ENCODE measurements at places on chromosomes 3 and 15.

DNA sequence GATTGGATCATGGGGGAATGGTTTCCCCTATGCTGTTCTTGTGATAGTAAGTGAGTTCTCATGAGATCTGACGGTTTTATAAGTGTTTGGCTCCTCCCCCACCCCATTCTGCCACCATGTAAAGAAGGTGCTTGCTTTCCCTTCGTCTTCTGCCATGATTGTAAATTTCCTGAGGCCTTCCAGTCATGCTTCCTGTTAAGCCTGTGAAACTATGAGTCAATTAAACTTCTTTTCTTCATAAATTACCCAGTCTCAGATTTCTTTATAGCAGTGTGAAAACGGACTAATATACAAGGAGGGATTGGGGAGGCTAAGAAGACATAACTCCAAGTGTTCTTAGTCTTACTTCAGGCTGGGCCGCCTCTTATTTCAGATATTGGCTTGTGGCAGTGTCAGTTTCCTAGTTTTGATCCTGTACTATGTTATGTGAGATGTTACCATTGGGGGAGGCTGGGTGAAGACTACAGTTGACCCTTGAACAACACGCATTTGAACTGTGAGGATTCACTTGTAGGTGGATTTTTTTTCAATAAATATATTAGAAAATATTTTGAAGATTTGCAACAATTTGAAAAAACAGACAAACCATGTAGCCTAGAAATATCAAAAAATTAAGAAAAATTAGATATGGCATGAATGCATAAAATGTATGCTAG is 44.9 kb downstream of the NMD3 start:
- no peak for DNase-seq

DNA sequence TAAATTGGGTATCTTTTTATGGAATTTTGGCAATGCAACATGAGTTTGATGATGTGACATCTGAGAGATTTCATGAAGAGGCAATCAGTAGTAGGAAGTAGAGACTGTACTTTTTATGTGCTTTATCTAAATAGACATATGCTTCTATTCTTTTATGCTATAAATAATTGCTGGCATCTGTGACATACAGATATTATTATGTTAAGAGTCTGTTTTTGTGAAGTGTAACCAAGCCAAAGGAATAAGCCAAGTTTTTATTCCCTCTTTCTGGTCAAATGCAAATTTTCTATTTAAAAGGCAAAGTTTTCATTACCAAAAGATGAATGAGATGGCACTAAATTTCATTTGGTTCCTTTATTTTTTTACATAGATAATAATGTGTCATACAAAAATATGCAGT is 32.4 kb downstream of the PYDC2 start:
- no peak for DNase-seq

GRCh38 chr3:196514913-196515621 is at the start of gene SMCO1:
TSS of gene SMCO1 (minus strand) at chr3:196515346. CDS start at chr3:196515209, 137 bp downstream.
- no peak for DNase-seq

GRCh38 chr3:123457841-123458240 is 9.0 kb upstream of the ADCY5 start:
- no peak for DNase-seq

DNA sequence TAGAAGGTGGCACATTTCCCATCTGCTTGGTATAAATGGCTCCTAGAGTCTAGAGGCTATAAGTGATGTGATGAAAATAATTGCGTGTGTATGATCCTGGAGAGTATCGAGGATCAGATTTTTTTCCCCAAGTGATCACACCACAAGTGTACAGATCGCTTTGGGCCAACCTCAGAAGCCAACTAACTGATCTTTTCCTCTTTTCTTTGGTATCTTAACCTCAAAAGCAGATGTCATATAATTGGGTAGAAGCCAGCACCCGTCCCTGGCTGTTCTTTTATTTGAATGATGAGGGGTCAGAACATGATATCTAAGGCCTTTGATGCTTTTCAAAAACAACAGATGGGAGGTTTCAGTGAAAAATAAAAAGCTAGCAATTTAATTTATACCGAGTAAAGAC is 3.3 kb downstream of the P2RY14 start:
- DNase-seq = no peak

GRCh38 chr3:178822722-178823121 is 248.9 kb downstream of the ZMAT3 start:
- no peak for DNase-seq

DNA sequence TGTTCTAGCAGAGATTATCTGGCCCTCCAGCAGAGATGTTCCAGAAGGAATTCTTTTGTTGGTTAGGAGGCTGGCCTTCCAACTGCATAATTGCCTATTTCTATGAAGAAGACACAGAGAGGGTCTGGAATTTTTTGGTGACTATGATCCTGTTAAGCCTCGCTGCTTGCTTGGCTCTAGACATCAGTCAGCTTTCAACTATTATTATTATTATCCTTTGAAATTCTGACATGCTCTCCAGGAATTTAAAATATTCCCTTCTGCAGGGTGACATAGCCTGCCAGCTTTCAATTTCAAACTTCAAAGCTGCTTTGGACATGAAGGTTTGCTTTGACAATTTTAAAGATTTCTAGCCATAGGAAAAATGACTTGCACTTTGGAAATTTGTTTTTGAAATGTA is 26.3 kb upstream of the ZNF148 start:
- no peak for DNase-seq

- no peak for DNase-seq
Measured at GRCh38 chr3:190053919-190054672, 66.6 kb downstream of the P3H2 start.

DNA sequence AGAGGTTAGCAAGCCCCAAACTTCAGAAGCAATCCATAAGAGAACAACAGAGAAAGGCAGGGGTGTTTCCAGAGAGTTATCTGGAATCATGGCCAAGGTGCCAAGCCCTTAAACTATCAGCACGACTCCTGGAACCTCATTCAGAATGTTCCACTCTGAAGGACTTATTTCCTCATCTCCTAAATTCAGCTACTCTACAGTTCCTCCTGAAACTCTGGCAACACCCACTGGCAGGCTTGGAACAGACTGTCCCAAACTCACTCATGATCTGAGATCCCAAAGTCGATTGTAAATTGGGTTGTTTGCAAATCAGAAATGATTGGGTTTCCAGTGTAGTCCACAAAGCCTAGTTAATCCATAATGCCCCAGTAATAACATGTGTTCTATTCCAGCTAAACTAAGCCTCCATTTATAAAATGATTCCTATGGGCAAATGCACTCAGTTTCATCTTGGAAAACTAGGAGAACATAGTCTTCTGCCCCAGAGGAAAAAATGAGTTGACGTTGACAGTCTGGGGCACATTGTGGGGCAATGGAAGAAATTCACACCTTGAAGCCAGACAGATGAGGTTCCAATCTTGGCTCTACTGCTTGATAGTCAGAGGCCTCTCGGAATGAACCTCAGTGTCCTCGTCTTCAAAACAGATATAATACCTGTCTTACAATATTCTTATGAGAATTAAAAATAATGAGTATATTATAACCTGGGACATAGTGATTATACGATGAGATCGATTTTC is 65.9 kb downstream of the SLCO2A1 start:
- no peak for DNase-seq

DNA sequence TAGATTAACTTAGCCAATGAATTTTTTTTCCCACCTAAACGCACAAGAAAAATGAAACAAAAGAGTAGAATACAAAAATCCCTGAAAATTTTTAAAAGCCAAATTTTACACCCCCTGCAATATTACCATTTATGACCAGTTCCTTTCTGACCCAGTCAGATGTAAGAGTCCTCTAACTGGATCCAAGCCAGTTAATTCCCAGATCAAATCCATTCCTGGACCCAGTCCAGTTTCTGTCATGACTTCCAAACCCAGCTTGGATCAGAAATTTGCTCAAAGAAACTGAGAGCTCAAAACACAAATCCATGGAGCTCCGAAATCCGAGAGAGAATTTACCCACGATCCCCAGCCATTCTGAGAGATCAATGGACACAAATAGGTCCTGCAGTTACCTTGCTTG is 17.0 kb upstream of the ALDH1L1 start:
- no peak for DNase-seq

GRCh38 chr3:171187706-171188290 is 161.3 kb upstream of the SLC2A2 start:
- DNase-seq = no peak

DNA sequence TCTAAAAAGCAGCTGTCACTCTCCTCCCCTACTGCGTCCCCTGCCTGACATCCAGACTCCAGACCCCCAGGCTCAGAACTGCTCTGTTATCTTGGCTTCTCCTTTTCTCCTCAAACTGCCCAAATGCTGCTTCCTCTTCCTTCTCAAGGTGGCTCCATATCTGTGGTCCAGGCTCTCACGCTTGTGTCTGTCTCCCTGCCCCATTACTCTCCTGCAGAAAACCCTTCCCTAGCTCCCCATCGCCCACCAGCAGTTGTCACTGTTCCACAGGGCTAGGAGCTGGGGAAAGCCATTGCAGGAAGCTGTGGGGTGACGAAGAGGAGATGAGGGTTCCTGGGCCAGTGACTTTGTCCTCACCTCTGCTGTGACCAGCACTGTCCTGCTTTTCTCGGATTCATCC is 30.7 kb upstream of the CGNL1 start:
- DNase-seq = no peak

- no peak for DNase-seq
Measured at GRCh38 chr15:96338074-96338765, 7.7 kb downstream of the NR2F2 start.

GRCh38 chr15:39499681-39500080 is 81.2 kb upstream of the THBS1 start:
- DNase-seq = no peak

DNA sequence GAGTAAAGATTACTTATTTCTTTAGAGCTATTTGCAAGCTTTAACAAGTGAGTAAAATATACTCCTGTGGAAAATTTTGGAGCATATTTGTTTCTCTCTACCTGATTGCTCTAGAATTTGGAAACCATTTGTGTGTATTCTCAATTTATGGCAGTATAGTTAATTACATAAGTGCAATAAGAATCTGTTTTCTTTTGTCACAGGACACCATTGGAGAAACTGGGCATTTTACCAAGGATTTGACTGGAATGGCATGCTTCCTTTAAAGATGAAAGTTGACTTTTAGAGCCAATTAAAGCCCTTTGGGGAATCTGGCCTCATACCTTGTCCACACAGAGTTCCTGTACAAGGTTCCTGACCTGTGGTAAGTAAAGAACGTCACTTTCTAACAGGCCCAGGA is 38.4 kb downstream of the PAQR5 start:
- DNase-seq = no peak

GRCh38 chr3:26637698-26638097 is 15.1 kb downstream of the LRRC3B start:
- DNase-seq = no peak

DNA sequence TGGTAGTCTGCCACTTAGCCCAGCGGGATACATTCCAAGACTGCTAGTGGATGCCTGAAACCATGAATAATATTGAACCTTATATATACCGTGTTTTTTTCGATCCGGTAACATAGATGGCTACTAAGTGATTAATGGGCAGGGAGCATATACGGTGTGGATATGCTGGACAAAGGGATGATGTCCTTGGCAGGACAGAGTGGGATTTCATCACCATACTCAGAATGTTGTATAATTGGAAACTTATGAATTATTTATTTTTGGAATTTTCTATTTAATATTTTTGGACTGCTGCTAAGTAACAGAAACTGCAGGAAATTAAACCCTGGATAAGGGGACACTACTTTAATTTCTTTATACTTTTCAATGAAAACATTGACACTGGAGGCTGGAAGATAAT is 53.2 kb downstream of the ASTE1 start:
- no peak for DNase-seq

DNA sequence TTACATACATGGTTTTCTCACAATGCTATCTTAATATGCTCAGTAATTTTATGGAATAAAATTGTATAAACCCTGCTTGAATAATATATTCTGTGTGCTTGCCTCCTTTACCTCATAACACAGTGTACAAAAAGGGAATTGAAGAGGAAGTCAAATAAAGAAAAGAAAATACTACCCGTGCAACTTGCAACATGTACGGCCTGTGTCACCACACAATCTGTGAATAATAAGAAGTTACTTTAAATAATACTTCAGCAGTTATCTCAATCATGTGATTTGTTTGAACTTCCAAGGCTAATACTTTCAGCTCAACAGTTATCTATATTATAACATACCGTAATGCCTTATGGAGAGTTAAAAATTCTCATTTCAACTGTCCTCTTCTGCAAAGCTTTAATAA is 58.1 kb upstream of the SATB1 start:
- DNase-seq = no peak

DNA sequence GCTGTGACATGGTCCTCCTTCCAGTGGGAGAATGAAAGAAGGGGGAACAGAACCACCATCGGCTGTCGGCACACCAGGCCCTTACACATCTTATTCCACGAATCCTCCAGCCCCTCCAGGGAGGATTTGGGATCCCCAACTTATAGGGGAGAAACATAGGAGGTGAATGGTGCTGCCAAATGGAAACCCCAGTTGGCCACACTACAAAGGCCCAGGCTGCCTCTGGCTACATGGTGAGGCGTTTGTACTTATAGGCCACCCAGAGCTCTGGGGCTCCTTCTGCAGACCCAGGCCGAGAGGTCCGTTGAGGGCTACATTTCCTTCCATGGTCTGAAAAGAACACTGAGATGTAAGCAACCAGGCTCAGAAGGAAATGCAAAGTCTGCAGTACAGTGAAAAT is 12.0 kb downstream of the AMOTL2 start:
- DNase-seq = no peak

- DNase-seq = no peak
Measured at GRCh38 chr15:25180606-25181292, 226.0 kb downstream of the SNRPN start.

DNA sequence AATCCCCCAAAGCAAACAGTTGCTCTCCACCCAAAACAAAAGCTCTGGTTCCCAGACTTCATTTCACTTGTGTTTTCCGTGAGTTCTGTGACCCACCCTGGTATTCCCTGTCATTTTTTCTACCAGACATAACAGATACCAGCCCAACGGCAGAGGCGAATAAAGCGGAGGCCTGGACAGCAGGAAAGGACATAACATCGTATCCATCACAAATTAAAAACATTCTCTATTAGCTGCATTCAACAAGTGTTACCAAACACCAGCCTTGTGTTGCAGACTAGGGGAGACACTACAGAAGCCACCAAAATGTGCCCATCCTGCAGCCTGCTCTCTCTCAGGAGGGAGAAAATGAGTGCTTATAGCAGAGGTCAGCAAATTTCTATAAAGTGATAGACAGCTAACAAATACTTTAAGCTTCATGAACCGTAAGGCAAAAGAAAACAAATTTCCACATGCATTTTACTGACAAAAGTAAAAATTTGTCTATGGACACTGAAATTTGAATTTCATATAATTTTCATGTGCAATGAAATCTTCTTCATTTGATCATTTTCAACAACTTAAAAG is 7.1 kb upstream of the FBN1 start:
- no peak for DNase-seq

- no peak for DNase-seq
Measured at GRCh38 chr3:44020143-44020542, 221.5 kb upstream of the TOPAZ1 start.

DNA sequence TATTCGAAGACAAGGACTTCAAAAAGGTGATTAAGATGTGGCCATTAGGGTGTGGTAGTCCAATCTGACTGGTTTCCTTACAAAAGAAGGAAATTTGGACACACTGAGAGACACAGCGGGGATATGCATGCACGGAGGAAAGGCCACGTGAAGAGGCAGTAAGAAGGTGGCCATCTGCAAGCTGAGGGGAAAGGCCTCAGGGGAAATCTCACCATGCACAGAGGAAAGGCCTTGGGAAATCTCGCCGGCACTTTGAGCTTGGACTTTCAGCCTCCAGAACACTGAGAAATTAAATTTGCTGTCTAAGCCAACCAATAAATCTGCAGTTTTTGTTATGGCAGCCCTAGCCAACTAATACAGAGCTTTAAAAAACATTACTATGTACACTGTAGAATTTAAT is 78.8 kb downstream of the DLG1 start:
- DNase-seq = no peak
